ENCODE measurements at places on chromosomes 7 and 10.
A peak's percentile ranks its signal among the peaks of the same experiment; 100 is the strongest.

DNA sequence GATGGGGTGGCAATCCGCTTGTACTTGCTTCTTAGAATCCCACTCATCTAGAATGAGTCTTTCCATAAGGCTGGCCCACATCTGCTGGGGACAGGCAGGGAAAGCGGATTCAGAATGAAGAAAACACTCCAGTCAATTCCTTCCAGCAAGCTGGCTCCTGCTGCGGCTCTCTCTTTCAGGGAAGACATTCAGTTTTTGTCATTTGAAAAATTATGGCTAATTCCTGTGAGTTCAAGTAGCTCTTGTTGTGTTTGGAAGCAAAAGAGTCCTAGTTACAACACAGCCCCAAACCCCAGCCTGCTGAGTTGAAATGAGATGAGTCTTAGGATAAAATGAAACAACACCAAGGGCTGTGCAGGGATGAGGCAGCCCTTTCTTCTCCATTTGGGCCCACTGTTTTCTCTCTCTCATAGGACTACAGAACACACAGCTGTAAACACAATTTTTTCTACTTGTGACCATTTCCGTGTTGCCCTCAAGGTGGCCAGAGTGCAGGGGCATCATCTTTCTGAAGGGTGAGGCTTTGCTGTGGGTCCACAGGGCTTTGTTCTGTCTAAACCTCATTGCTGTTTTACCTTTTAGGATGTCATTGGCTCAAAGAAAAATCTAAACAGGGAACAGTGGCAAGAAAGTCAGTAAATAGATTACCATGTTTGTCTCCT is 90.8 kb upstream of the EEPD1 start:
- DNase-seq: no peak

- no peak for DNase-seq
These were observed 27.4 kb downstream of the PILRA start for GRCh38 chr7:100400656-100401055.

GRCh38 chr7:80923211-80923612 is 4.4 kb upstream of the SEMA3C start:
- DNase-seq: no peak

DNA sequence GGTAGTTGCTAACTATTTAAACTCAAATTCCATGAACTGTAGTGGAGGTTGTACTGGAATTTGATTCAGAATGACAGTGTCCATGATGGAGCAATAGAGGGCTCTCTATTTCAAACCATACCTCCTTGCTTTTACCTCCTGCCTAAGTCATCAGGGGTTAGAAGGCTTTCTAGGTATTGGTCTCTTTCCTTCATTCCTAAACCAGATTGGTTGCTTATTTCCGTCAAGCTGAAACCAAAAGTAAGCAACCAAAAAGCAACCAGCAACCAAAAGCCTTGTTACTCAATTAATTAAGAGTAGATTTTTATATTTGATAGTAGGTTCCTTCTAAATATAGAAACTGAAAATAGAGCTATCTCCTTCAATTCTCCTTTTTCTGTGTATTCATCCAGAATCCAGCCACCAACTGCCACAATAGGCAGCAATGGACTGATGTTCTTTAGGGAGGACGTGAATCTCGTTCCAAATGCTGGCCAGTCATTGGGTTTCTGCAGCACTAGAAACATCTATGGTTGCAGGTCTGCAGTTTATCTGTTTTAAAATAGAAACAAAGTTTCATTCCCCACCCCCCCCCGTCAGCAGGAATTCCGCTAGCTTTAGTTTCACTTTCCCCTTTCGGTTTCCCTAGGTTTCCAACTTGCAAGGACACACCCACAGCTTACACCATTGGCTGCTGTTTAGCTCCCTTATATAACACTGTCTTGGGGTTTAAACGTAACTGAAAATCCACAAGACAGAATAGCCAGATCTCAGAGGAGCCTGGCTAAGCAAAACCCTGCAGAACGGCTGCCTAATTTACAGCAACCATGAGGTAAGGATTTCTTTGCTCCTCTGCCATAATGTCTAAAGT is at the start of gene IFIT1:
IFIT1 (plus strand) TSS at position 717 of the 850 bp plus-strand sequence; CDS start at position 807, 90 bp downstream.
- DNase-seq: peak; percentile 93

- no peak for DNase-seq
These were observed 666 bp downstream of the SMKR1 start for GRCh38 chr7:129502708-129503685.

- DNase-seq: peak; percentile 55
These were observed 100.1 kb downstream of the BTRC start for GRCh38 chr10:101453791-101454718.

All from iris pigment epithelial cell (primary cell).